Peyer's patch (tissue), 4 donors: ENCODE measurements at places on chromosomes 1 and 21.
A peak's percentile ranks its signal among the peaks of the same experiment; 100 is the strongest.

DNA sequence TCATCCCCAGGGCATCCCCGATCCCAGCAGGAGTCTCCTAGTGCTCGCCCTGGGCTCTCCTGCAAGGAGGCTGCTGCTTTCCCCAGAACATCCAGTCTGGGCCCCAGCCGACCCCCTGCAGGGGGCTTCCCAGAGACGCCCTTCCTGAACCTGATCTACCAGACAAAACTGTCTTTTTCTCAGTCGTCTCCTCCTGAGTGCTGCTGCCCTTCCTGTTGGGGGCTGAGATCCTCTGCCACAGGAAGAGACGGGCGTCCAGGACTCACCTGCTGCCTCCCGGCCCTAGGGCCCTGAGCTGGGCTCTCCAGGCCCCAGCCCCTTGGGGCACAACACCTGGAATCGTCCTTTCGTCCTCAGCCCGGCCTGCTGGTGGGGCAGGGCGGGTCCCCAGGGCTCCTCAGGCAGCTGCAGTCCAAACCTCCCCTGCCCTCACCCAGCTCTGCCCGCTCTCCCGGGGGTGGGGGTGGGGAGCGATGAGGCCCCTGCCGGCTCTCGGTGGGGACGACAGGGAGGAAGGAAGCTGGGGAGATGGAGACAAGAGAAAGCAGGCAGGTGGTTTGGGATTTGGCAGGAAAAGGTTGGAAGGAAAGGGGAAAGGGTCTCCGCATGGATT lies 36.9 kb downstream of the TP73 start:
- no peak for DNase-seq

DNA sequence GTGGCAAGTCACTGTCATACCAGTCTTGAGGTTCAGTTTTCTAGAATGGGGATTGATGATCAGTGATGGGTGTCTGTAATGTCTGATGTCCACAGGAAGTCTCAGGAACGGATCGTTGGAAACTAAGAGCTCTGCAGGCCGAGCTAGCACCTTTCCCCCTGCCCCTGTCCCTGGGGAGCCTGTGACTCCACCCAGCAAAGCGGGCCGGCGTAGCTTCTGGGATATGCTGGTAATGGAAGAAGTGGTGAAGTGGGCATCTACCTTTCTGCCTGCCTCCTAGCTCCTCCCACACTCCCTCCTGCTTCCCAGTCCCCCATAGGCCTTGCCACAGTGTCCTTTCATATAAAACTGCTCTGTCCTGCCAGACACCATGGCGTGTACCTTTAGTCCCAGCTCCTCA lies 13.4 kb downstream of the HYI start:
- no peak for DNase-seq

DNA sequence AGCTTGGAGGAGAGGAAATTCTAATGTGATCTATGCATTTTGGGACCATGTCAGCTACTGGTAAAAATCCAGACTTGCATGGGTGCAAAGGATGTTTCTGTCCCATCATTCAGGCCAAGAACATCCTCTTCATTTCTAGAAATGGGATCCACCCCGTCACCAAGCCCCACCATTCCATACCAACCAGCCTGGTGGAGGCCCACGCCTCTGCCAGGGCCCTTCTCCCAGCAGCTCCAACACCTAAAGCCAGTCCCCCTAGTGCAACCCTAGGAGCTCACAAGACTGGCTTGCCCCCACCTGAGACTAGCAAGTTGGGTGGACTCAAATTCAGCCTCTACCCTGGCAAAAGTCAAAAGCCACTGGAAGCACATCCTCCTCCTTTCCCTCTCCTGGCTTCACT lies 1.9 kb downstream of the ARHGEF11 start:
- no peak for DNase-seq

- no peak for DNase-seq
Observed at GRCh38 chr1:182198006-182198605, 136.6 kb upstream of the ZNF648 start.

- DNase-seq, result peak; percentile 79
Observed at GRCh38 chr1:150976879-150977694, 2.5 kb upstream of the CERS2 start.

DNA sequence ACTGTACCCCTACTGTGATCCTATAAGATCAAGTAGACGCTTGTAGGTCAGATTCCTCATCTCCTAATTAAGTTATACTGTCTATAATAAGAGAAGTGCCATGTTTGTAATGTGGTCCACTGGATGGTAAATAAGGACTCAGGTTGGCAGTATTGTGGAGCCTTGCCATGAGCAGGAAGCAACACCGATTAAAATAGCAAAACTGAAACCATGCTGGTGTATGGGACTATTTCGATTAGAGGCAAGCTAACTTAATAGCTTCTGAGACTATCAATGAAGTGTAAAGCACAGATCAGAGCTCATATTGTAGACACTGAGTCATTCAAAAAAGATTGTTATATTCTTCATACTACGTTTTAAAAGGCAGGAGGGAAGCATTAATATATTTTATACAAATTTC lies 348.8 kb downstream of the HHAT start:
- DNase-seq, result no peak

GRCh38 chr21:38524168-38525153 lies 26.2 kb upstream of the ERG start:
- no peak for DNase-seq

- no peak for DNase-seq
Observed at GRCh38 chr1:201250326-201251011, 32.8 kb upstream of the PKP1 start.

DNA sequence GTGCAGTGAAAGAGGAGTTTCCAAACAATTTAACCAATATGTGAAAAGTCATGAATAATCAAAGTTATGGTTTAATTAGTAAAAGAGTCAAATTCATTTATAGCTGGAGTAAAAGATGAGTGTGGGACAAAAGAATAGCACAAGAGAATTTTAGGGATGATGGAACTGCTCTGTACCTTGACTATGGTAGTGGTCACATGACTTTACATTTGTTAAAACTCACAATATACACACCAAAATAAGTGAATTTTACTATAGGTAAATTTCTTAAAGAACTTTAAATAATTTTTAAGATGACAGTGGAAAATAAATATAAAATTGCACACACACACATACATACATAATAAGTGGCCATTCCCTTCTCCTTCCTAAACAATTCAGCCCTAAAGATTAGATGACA lies 13.6 kb downstream of the CDC42BPA start:
- no peak for DNase-seq

- no peak for DNase-seq
Observed at GRCh38 chr1:239575113-239575512, 188.7 kb downstream of the CHRM3 start.

GRCh38 chr1:20483098-20483832 lies 2.7 kb downstream of the CAMK2N1 start:
- DNase-seq, result no peak

GRCh38 chr1:85452948-85453347 lies 12.0 kb downstream of the DDAH1 start:
- DNase-seq, result no peak
